Activated naive CD8-positive, alpha-beta T cell treated with anti-CD3 and anti-CD28 coated beads for 36 hours (primary cell): ENCODE measurements at places on chromosomes 16 and 17. TPM values are rescaled to one million over a fixed set of nuclear protein-coding genes. Genes with fewer than 3 reads are reported as not detected.

- DNase-seq, result no peak
Measured at GRCh38 chr16:4209666-4210065, 32.2 kb downstream of the SRL start.

DNA sequence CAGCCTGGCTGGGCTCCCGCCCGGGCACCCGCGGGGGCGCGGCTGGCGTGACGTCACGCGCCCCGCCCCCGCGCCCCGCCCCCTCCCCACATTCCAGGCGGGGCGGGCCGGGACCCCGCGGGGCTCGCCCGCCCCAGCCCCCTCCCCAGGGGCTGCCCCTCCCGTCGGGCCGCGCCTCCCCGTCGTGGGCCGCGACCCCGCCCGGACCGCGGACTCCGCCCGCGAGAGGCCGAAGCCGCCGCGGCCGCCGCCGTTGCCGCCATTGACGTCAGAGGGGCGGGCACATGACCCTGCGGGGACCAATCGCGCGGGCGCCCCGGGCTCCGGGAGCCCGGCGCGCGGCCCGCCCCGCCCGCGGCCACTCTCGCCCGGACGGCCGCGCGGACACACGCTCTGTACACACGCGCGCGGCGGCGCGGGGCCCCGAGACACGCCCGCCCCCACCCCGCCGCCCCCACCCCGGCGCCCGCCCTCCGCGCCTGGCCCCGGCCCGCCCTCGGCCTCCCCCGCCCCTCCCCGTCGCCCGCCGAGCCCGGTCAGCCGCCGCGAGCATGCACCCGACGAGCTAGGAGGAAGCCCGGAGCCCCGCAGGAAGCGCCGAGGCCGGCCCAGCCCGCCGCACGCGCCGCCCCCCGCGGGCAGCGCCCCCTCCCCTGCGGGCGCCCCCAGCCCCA, at the start of gene CMIP:
TSS of gene CMIP (plus strand) at position 361 of the 674 bp plus-strand sequence.
- peak; percentile 85 for DNase-seq

GRCh38 chr17:51748749-51749604, 409.5 kb downstream of the CA10 start:
- no peak for DNase-seq

CBFA2T3 gene
- total RNA-seq, result 0.56 TPM
